ENCODE measurements at places on chromosomes 5 and 9.

GRCh38 chr5:166768536-166768935, 1522.9 kb upstream of the WWC1 start:
- DNase-seq: no peak

GRCh38 chr9:90504486-90504885, 138.1 kb downstream of the DIRAS2 start:
- no peak for DNase-seq

DNA sequence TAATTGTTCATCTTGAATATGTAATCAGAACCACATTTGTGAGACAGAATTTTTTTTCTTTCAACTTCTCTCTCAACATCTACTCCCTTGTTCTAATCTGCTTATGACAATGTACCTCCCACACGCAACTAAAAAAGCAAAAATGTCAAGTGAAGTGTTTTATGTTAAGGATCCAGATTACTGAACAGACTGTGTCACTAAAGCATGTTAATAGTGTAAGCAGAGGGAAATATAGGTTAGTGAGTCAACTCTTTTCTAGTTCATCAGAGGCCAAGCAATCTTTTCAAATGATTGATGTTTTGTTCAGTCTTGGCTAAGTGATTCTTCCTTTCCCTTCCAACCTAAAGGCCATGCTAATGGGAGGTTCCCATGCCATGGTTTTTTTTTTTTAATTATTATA, 34.7 kb upstream of the IDNK start:
- DNase-seq: no peak

GRCh38 chr5:164555809-164556208, 1050.4 kb downstream of the MAT2B start:
- DNase-seq: no peak

GRCh38 chr5:71864730-71865601, 145.9 kb downstream of the CARTPT start:
- DNase-seq: no peak

GRCh38 chr9:133106511-133107244, 14.4 kb downstream of the RALGDS start:
- no peak for DNase-seq

- DNase-seq: no peak
Observed at GRCh38 chr5:156219483-156220005, 107.4 kb upstream of the SGCD start.

- DNase-seq: no peak
Observed at GRCh38 chr5:124935065-124935464, 188.6 kb upstream of the ZNF608 start.

- no peak for DNase-seq
Observed at GRCh38 chr5:156934450-156935211, 28.4 kb downstream of the TIMD4 start.

DNA sequence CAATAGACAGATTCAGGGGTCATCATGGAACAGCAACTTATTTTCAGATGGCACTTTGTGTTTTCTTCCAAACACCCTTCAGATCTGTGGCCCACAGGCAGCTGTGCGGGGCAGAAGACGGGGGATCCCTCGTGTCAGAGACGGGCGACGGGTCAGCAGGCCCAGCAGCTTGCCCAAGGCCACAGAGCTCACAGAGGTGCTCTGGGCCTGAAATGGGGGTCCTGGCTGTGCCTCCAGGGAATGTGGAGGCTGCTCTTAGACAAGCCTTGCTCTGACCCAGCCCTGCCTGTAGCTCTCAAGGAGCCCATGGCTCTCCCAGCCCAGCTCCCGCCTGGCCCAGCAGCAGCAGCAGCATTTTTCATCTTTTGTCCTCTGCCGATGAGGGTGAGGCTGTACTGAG, 40.9 kb upstream of the SARDH start:
- no peak for DNase-seq

DNA sequence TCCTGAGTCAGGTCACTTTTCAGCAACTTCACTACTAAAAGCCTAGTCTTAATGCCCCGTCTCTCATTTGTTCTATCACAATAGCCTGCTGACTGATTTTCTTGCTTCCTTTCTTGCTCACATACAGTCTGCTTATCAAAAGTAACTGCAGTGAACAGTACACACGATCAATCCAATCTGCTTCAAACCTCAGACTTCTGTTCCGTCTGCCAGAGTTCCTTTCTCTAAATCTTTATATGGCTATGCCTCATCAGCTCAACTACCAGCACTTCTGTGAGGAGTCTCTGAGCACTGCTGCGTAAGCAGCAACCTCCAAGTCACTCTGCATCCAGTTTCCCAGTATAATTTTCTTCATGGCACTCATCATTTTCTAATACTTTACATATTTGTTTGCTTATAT, 34.8 kb upstream of the PUM3 start:
- DNase-seq: no peak

- no peak for DNase-seq
Observed at GRCh38 chr5:558326-558725, 34.1 kb upstream of the SLC9A3 start.

DNA sequence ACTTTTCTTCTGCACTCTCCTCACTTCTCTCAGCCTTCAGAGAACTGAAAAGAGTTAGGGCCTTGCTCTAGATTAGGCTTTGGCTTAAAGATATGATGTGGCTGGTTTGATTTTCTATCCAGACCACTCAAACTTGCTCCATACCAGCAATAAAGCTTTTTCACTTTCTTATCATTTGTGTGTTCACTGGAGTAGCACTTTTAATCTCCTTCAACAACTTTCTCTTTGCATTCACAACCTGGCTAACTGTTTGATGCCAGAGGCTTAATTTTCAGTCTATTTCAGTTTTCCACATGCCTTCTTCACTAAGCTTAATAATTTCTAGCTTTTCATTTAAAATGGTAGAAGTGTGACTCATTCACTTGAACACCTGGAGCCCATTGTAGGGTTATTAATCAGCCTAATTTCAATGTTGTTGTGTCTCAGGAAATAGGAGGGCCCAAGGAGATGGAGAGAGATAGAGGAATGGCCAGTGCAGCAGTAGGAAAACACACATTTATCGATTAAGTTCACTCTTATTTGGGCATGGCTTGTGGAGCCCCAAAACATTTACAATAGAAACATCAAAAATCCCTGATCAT, 5.9 kb downstream of the ATPSCKMT start:
- no peak for DNase-seq

DNA sequence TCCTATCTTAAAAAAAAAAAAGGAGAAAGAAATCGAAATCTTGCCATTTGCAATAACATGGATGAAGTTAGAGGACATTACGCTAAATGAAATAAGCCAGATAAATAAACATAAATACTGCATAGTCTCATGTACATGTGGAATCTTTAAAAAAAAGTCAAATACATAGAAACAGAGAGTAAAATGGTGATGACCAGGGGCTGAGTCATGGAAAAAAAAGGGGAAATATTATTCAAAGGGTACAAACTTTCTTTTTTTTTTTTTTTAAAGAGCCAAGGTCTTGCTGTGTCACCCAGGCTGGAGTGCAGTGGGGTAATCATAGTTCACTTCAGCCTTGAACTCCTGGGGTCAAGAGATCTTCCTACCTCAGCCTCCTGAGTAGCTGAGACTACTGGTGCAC, 310.1 kb downstream of the ZNF608 start:
- no peak for DNase-seq

DNA sequence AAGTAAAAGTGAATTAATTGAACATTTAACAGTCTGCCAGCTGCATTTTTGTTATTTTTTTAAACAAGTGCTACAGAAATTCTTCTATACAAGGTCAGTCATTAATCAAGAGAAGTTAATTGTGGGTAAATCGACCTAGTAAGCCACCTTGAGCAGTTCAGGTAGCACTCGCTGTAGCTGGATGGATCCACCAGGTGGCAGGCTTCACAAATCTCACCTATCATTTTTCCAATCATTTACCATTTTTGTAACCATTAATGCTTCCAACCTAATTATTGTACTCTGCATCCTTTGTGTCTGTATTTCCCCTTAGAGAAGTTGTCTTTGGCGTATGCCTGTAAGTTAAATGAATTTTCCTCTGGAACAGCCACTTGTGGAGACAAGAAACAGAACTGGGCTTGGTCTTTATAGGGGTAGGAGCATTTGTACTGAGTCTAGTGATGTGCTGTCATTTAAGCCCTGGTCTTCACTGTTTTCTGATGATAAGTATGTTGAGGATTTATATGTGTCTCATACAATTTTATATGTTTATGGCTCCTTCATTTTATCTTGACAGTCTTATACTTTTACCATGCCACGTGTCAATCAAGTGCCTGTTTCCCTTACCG, 39.5 kb downstream of the CD180 start:
- DNase-seq: no peak

Data from cortex of kidney (tissue), 1 donor.